Activated CD4-positive, alpha-beta T cell treated with anti-CD3 and anti-CD28 coated beads, Interleukin-2, Interleukin-6, amounts not matched to agents 100 ng/mL and 50 ng/mL, durations not matched to agents 16 hours and 8 hours (primary cell): ENCODE measurements at places on chromosomes 2 and 18.
A peak's percentile ranks its signal among the peaks of the same experiment; 100 is the strongest.

DNA sequence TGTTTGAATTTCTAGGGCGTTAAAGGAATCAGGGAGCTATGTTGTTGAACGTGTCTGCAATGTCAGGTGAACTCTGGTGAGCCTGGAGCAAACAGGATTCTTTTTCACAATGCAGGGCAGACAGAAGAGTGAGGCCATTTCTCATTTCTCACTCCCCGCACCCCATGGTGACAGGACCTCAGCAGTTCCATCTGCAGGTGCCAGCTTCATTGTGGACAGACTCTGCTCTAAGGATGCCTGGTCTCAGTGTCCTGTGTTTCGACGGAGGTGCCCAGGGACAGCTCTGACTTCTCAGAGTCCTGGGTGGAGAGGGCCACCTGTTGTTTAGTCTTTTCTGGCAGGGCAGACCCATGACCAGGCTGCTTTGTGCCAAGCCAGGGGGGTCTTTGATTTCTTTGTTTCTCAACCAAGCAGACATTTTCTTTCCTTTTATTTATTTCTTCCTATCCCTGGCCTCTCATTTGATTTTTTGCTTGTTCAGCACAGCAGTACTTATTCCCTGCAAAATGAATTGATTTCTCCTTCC, 201.5 kb downstream of the RNF144A start:
- no peak for DNase-seq

DNA sequence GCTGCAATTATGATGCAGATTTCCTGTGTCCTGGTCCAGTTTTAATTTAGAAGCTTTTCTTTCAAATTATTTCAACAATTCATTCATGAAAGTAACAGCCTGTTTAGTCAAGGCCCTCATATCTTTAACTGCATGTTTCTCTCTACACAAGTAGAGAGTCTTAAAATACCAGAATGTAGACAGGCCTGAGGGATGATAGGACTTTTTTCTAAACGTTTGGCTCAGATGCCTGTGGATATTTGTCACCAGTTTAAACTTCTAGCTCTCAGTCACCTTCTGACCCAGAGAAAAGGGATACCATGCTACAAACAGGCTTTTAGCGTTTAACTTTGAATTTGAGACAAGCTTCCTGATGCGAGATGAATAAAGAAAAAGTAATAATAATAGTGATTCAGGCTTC, 15.7 kb downstream of the COL5A2 start:
- DNase-seq = no peak

DNA sequence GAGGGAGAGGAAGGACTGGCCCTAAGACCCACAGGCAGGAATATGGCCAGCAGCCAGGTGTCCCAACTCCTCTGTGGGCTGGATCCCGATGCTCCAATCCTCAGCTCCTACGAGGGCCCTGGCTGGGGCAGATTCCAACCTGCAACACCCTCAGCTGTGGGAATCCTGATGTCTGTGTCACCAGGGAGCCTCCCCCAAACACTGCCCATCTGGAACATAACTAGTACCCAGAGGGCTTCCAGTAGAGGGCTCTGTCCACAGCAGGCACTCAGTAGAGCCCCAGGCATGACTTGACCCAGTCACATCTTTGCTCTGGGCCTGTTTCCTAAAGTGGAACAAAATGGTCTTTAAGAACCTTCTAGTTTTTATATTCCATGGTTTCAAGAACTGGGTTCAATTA, 20.6 kb upstream of the LOXHD1 start:
- no peak for DNase-seq

- DNase-seq = no peak
Observed at GRCh38 chr2:111201214-111201613, 80.5 kb downstream of the BCL2L11 start.

GRCh38 chr2:62489162-62489561, 16.8 kb downstream of the TMEM17 start:
- no peak for DNase-seq

GRCh38 chr2:221999166-221999565, 299.6 kb downstream of the PAX3 start:
- no peak for DNase-seq

GRCh38 chr2:159982842-159983785, 79.3 kb downstream of the PLA2R1 start:
- no peak for DNase-seq

- no peak for DNase-seq
Observed at GRCh38 chr2:15860760-15861159, 79.6 kb upstream of the MYCN start.

- DNase-seq = no peak
Observed at GRCh38 chr2:68404893-68405799, 40.1 kb downstream of the PLEK start.

DNA sequence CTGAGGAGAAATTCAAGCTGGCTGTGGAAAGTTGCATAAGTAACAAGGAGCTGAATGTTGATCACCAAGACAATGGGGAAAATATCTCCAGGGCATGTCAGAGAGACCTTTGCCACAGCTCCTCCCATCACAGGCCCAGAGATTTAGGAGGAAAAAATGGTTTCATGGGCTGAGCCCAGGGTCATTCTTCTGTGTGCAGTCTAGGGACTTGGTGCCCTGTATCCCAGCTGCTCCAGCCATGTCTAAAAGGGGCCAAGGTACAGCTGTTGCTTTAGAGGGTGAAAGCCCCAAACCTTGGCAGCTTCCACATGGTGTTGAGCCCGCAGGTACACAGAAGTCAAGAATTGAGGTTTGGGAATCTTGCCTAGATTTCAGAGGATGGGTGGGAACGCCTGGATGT, 439.8 kb upstream of the HNRNPA3 start:
- no peak for DNase-seq

DNA sequence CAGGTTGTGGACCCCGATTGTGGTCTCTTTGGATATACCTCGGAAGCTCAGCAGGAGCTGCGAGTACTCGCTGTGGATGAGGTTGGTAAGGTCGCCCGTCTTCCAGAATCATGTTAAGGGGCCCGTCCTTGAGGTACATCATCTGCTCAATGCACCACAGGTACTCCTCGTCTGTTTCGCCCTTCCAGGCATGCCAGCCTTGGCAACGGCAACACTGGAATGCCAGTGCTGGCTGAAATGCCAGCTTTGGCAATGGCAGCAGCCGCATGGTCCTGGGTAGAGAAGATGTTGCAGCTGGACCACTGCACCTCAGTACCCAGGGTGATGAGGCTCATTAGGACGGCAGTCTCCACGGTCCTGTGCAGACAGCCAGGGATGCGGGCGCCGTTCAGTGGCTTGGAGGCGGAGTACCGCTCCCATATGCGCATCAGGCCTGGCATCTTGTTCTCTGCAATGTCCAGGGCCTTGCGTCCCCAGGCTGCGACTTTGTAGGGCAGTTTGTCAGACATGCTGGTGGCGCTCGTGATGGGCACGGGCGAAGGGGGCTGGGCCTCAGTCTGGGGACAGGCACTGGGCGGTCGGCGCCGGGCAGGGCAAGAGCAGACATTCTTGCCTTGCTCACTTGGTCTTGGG, 122.2 kb upstream of the NXPH2 start:
- DNase-seq = no peak

DNA sequence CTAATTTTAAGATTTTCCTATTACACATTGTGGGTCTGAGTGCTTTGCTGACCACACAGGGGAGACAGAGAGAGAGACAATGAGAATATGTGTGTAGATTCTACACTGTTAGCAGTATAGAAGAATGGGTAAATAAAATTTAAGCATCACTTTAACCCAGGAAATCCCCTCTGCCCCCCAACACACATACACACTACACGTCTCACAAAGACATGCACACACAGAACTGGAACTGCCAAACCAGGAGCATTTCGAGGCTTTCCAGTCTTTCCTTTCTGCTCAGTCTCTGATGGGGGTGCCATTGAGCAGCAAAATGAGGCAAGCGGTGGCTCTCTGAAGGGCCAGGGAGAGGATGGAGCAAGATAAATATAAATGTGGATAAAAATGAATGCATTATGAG, 2.5 kb downstream of the MERTK start:
- DNase-seq = peak; percentile 39

GRCh38 chr2:26534865-26535662, 57.1 kb upstream of the OTOF start:
- no peak for DNase-seq

DNA sequence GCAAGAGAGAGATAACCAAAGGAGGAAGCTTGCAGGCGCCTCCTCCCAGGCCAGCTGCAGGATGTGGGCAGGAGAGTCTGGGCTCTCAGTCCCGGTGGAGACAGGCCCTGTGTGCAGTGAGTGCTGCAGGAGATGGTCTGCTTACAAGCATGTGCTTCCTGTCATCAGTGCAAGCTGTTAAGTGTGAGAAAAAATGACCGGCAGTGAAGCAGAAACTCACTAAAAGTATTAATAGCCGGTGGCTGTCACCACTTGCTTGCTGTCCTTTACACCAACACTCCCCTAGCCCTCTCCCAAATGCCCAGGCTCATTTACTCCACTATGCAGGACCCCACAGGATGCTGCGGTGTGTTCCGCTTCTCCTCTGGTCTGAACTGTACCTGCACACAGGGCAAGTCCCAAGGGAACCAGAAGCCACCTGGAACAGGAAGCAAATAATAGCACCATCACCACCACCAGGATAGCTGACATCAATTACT, 435.6 kb upstream of the HS6ST1 start:
- peak; percentile 21 for DNase-seq

GRCh38 chr18:73124175-73124574, 256.4 kb upstream of the NETO1 start:
- no peak for DNase-seq

DNA sequence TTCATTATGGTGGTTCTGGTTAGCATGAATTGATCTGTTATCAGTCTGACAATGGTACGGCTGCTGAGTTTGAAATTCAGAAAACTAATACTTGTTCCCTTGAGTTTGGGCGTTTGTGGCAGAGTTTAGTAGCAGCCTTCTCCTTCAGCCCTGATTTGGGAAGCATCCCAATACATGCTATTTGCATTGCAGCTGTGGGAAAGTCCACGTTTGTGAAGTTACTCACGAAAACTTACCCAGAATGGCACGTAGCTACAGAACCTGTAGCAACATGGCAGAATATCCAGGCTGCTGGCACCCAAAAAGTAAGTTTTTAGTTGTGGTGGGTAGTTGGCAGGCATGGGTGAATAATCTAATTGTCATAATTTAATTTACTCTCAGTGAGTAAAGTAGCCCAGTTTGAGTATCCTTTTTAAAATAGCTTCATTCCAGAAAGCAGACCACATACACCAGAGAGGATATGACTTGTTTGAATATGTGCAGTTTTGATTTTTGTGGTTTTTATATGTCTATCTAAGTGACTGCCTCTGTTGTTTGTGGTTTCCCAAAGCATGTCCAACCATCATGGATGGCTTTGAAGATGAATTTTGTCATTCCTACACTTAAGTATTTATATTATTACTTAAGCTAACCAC, 12.2 kb downstream of the DGUOK start:
- DNase-seq = peak; percentile 53

GRCh38 chr2:26583381-26583911, 57.7 kb downstream of the CIB4 start:
- DNase-seq = no peak

GRCh38 chr2:69939722-69940121, 21.7 kb downstream of the ASPRV1 start:
- DNase-seq = no peak

GRCh38 chr2:85678377-85678776, 10.4 kb upstream of the SFTPB start:
- no peak for DNase-seq

- no peak for DNase-seq
Observed at GRCh38 chr2:77977471-77978063, 455.4 kb upstream of the LRRTM4 start.

DNA sequence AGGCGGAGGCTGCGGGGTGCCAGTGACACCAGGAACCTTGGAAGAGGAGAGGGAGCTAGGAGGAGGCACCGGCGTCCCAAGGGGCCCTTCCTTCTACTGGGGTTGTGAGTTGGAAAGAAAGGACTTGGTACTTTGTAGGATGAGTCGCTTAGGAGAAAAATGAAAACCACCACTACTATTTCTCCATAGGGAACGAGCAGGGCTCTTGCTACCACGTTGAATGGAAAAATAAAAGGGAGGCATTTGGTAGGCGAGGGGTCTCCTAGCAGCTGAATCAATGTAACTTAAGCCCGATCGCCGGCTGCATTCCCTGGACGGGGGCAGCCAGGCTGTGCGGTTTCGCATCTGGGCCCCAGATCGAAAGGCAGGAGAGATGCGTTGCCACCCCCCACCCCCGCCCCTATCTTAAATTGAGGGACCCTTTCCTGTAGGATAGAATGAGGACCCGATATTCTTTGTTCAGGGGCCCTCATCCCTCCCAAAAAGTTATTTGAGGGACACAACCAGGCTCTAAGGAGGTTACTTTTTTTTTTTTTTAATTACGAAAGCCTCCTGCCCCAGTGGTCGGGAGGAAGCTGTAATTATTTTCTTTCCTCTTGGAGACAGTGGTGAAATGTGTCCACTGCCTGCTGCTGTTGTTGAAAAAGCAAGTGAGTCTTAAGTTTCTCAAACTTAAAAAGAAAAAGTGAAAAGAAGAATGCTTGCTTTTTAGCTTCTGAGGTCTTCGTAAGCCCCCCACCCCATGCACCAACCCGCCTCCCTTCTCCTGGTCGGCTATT, 1.3 kb downstream of the IGFBP2 start:
- no peak for DNase-seq

- no peak for DNase-seq
Observed at GRCh38 chr2:40343902-40344301, 108.0 kb downstream of the SLC8A1 start.

- no peak for DNase-seq
Observed at GRCh38 chr2:105570326-105570725, 171.5 kb upstream of the FHL2 start.

DNA sequence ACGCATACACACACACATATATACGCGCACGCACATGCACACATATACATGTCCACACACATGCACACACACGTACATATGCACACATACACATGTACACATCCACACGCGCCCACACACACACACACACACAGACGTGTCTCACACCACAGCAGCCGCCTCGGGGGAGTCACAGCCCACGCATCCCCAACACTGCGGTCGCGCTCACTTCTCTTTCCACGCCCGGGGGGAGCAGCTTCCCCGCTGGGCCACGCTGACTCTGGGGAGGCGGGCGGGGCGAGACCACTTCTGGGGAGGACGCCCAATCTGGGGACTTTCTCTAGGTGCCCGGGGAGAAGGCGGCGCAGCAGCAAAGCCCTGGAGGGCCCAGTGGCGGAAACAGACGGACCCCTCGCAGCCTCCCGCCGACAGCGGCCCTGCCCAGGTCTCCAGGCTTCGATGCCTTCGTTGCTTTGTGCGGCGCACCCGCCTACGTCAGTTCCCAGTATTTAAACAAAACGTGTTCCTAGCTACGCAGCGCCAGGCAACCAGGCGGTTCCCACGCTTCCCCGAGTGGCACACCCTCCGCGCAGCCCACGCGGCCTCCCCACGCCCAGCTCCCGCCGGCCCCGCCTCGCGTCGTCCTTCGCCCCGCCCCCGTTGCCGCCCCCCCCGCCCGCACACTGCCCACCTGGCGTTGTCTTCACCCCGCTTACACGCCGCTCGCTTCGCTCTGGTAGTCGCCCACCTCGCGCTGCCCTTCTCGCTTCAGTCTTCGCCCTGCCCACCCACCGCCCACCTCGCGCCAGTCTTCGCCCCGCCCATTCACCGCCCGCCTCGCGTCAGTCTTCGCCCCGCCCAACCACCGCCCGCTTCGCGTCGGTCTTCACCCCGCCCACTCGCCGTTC, 810 bp upstream of the RBFA start:
- DNase-seq = no peak

GRCh38 chr2:59594671-59595222, 958.7 kb downstream of the BCL11A start:
- no peak for DNase-seq
